Thoracic aorta (tissue), 2 donors: ENCODE measurements at places on chromosomes 2 and 18. TPM values are rescaled to one million over a fixed set of nuclear protein-coding genes. Genes with fewer than 3 reads are reported as not detected.

DNA sequence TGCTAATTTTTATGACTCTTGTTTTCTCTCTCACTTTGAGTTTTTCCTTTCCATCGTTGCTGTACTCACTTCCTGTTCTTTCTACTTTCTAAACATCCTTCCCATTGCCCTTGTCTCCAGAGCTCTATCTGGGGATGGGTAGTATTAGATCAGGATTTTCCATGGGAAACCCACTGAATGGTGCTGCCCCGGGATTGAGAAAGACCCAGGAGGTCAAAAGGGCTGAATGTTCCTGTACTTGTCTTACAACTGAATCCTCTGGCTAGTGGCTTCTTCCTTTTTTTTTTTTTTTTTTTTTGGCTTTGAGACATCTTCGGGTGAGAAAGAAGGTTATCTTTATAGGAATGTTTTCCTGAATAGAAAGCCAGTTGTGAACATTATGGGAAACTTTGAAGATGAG lies 364.8 kb upstream of the SLC14A2 start:
- H3K27ac ChIP-seq, result peak overlapping the region; percentile 85
- no peaks in the 10 kb centered on the region for H3K27me3 ChIP-seq
- no peaks in the 10 kb centered on the region for H3K36me3 ChIP-seq
- H3K4me1 ChIP-seq, result peaks cover 60% of the 10 kb centered on the region
- DNase-seq, result no peak

GRCh38 chr2:143771939-143772338 lies 642.7 kb downstream of the ARHGAP15 start:
- DNase-seq, result no peak
- no peaks in the 10 kb centered on the region for H3K4me1 ChIP-seq
- no peaks in the 10 kb centered on the region for H3K36me3 ChIP-seq

GRCh38 chr2:188170356-188170755 lies 121.3 kb upstream of the GULP1 start:
- no peak overlapping the region for H3K27ac ChIP-seq
- no peaks in the 10 kb centered on the region for H3K4me1 ChIP-seq
- no peak overlapping the region for H3K4me3 ChIP-seq
- H3K27me3 ChIP-seq, result no peaks in the 10 kb centered on the region
- no peaks in the 10 kb centered on the region for H3K36me3 ChIP-seq

DNA sequence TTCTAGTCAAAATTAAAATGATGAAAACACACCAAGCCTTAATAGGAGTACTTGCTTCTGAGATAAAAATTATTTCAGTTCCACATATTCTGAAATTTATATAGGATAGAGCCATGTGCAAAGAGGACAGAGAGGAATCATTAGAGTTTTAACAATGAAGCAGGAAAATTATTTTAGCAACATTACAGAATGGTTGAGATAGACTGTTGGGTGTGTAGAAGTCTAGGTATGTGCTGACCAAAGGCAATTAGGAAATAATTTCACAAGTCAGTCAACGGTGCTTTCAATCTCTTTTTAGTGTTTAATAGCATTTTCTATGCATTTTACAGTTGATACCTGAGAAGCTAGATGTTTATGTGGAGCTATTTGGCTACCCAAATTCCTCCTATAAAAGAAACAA lies 25.2 kb downstream of the SOS1 start:
- peaks cover 54% of the 10 kb centered on the region for H3K4me1 ChIP-seq
- DNase-seq, result no peak
- H3K36me3 ChIP-seq, result no peaks in the 10 kb centered on the region
- no peak overlapping the region for H3K4me3 ChIP-seq
- H3K27ac ChIP-seq, result no peak overlapping the region
- H3K27me3 ChIP-seq, result no peaks in the 10 kb centered on the region

DNA sequence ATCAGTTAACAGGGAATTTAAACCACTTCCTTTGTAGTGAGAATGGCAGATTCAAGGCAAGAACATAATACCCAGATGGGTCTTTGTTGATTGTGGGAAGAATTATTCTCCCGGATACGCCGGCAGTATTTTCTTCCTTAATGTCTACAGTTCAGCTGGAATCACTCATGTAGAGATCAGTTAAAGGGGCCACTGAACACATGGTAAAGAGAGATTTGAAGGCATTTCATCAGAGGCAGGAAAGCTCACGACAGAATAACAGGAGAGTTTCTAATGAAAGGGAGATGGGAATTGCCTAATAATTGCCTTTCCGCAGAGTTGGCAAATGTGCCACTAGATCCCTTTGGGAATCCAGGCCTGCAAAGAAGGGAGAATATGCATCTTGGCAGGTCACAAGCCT lies 327.7 kb upstream of the ZNF804A start:
- no peak overlapping the region for H3K27ac ChIP-seq
- no peaks in the 10 kb centered on the region for H3K4me1 ChIP-seq
- no peak for DNase-seq
- no peaks in the 10 kb centered on the region for H3K27me3 ChIP-seq
- no peak overlapping the region for H3K4me3 ChIP-seq

GRCh38 chr18:78610179-78610578 lies 369.4 kb upstream of the SALL3 start:
- no peak overlapping the region for H3K27ac ChIP-seq
- H3K36me3 ChIP-seq, result no peaks in the 10 kb centered on the region
- no peak overlapping the region for H3K4me3 ChIP-seq
- no peaks in the 10 kb centered on the region for H3K27me3 ChIP-seq
- H3K4me1 ChIP-seq, result no peaks in the 10 kb centered on the region

DNA sequence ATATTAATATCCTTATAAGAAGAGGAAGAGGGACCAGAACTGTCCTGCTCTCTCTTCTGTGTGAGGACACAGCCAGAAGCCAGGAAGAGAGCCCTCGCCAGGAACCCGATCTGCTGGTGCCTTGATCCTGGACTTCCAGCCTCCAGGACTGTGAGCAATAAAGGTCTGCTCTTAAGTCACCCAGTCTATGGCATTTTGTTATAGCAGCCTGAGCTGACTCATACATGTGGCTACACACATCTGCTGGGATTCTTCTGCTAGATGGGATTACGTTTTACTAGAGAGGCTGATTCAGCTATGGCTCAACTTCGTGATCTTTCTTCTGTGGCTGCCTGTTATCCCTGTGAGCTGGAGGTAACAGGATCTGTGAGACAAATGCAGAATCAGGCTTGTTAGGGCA lies 29.6 kb downstream of the ARL4C start:
- no peaks in the 10 kb centered on the region for H3K27me3 ChIP-seq
- no peaks in the 10 kb centered on the region for H3K36me3 ChIP-seq
- no peak for DNase-seq
- H3K4me3 ChIP-seq, result no peak overlapping the region
- H3K27ac ChIP-seq, result no peak overlapping the region

- no peak for DNase-seq
- no peaks in the 10 kb centered on the region for H3K36me3 ChIP-seq
- H3K27ac ChIP-seq, result no peak overlapping the region
- peaks cover 20% of the 10 kb centered on the region for H3K4me1 ChIP-seq
Observed at GRCh38 chr18:36752929-36753865, 75.6 kb downstream of the TPGS2 start.

- H3K4me3 ChIP-seq, result no peak overlapping the region
- no peaks in the 10 kb centered on the region for H3K27me3 ChIP-seq
- no peak overlapping the region for H3K27ac ChIP-seq
- DNase-seq, result no peak
Observed at GRCh38 chr2:143823296-143823695, 694.1 kb downstream of the ARHGAP15 start.

DNA sequence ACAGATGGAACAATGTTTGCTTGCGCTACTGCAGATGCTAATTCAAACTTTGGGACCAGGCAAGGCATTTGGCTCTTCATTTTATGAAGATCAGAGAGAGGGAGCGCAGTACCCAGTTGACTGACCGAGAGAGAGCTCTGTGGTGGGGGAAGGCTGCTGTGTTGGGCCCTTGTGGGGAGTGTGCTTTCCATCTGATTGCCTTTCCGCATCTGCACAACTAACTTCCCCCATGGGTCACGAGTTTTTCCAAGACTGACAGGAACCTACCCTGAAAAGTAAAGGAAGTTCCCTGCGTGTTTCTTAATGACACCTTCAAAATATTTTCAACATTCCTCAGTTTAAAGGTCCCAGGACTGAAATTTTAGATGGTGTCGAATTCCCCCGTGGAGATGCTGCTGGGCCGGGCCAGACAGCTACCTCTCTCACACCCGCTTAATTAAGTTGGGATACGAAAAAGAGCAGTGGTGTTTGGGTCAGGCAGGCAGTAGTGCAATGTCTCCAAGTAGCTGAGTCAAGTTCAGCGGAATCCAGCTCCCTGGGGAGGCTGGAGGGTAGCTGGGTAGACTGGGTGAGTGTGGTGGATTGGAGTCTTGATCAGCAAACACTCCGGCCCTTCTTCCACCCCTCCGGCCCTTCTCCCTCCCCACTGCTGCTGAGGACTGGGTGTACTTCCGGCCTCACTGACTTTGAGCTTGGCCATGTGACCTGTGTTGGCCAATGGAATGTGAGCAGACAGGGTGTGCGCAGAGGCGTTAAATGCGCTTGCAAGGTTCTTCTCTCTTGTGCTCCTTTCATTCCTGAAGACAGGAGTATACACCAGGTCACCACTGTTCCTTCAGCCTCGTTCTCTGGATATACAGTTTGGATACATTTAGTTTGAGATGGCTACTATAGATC lies 2.3 kb upstream of the ARHGAP25 start:
- DNase-seq, result no peak
- no peaks in the 10 kb centered on the region for H3K36me3 ChIP-seq
- H3K4me1 ChIP-seq, result no peaks in the 10 kb centered on the region
- no peak overlapping the region for H3K27ac ChIP-seq

DNA sequence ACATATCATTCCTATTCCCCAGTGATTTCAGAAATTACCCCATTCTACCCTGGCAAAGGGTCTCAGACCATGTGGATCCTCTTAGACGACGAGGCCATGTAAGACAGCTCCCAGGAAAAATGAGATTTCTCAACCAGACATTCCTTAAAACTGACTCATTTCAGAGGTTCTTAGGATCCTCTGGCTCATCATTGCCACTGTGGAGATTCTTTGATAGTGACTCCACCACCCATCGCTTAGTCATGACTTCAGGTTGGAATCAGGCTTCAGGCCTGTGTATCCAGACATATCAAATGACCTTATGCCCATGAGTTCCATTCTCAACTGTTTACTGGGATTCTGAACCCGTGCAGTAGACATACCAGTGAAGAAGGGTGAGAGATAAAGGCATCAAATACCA lies 245.6 kb upstream of the TCF4 start:
- no peak overlapping the region for H3K27ac ChIP-seq
- no peaks in the 10 kb centered on the region for H3K27me3 ChIP-seq
- peaks cover 16% of the 10 kb centered on the region for H3K4me1 ChIP-seq
- H3K4me3 ChIP-seq, result no peak overlapping the region

- DNase-seq, result no peak
- H3K27ac ChIP-seq, result peak overlapping the region; percentile 62
- H3K4me3 ChIP-seq, result no peak overlapping the region
- H3K36me3 ChIP-seq, result no peaks in the 10 kb centered on the region
- peaks cover 8% of the 10 kb centered on the region for H3K4me1 ChIP-seq
Observed at GRCh38 chr2:239830121-239831000, 194.8 kb downstream of the NDUFA10 start.

DNA sequence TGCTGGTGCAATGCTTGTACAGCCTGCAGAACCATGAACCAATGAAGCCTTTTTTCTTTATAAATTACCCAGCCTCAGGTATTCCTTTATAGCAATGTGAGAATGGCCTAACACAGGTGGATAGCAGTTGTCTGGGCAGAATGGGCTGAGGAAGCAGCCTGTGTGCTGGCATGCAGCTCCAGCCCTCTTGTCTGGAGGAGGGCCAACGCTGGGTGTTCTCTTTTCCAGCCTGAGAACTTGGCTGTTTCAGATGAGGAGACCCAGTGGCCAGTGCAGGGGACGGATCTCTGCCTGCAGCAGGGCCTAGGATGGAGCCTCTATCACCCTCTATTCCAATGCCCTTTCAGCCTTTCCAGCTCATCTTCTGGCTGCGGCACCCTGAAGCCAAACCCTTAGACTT lies 58.8 kb downstream of the CTIF start:
- H3K4me1 ChIP-seq, result peaks cover 44% of the 10 kb centered on the region
- no peaks in the 10 kb centered on the region for H3K36me3 ChIP-seq
- DNase-seq, result no peak
- H3K27ac ChIP-seq, result no peak overlapping the region
- no peak overlapping the region for H3K4me3 ChIP-seq

DNA sequence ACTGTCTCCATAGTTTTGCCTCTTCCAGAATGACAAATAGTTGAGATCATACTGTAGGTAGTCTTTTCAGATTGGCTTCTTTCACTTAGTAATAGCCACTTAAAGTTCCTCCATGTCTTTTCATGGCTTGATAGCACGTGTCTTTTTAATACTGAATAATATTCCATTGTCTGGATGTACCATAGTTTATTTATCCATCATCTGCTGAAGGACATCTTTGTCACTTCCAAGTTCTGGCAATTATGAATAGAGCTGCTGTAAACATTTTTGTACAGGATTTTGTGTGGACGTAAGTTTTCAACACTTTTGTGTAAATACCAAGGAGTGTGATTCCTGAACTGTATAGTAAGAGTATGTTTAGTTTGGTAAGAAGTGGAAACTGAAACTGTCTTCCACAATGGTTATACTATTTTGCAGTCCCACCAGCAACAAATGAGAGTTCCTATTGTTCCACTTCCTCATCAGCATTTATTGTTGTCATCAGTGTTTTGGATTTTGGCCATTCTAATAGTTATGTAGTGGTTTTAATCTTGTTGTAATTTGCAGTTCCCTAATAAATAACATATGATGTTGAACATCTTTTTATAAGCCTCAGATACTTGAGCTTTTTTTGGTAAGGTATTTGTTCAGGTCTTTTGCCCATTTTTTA lies 18.9 kb downstream of the LTBP1 start:
- peaks cover 6% of the 10 kb centered on the region for H3K4me1 ChIP-seq
- no peaks in the 10 kb centered on the region for H3K27me3 ChIP-seq
- H3K27ac ChIP-seq, result no peak overlapping the region
- DNase-seq, result no peak
- no peak overlapping the region for H3K4me3 ChIP-seq

- peaks cover 4% of the 10 kb centered on the region for H3K36me3 ChIP-seq
- no peaks in the 10 kb centered on the region for H3K27me3 ChIP-seq
- no peak for DNase-seq
- peaks cover 6% of the 10 kb centered on the region for H3K4me1 ChIP-seq
- no peak overlapping the region for H3K27ac ChIP-seq
Observed at GRCh38 chr18:76428396-76429261, 66.4 kb downstream of the ZNF516 start.

GRCh38 chr2:1238598-1239138 lies 174.6 kb upstream of the TPO start:
- H3K36me3 ChIP-seq, result no peaks in the 10 kb centered on the region
- no peak overlapping the region for H3K27ac ChIP-seq
- H3K4me3 ChIP-seq, result no peak overlapping the region
- no peaks in the 10 kb centered on the region for H3K4me1 ChIP-seq
- no peak for DNase-seq
- no peaks in the 10 kb centered on the region for H3K27me3 ChIP-seq

CYP27C1 gene
- not detected for total RNA-seq

ERCC3 gene
- total RNA-seq, result 63.7 TPM

DSG1 gene
- total RNA-seq, result not detected

RHBDD1 gene
- total RNA-seq, result 10.2 TPM

CAPN13 gene
- 1.1 TPM for total RNA-seq

SERPINB7 gene
- total RNA-seq, result 0.14 TPM

UGT1A10 gene
- total RNA-seq, result 0.41 TPM
